ENCODE measurements at places on chromosomes 1 and 21.

GRCh38 chr1:81937791-81938450, 137.2 kb downstream of the ADGRL2 start:
- no peak for DNase-seq

GRCh38 chr1:196462086-196462485, 146.2 kb downstream of the KCNT2 start:
- no peak for DNase-seq

DNA sequence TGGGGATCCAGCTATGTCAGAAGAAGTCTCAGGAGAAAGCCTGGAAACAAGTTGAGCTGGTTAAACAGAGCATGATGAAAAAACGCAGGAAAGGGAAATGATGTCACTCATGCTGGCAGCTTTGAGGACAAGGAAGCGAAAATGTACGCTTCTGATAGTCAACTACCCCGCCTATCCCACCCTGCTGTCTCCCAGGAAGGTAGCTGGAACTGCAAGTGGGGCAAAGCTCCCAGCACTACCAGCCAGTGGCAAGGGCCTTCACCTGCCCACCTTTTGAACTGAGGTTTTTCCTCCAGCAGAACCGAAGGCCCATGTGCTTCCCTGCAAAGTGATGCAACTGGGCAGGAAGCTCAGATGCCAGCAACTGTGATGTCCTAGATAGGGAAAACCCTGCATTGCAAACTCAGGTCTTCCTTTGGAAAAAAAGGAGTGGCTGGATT, 6.3 kb upstream of the IL20 start:
- DNase-seq, result no peak

- DNase-seq, result no peak
Observed at GRCh38 chr1:20603504-20604464, 14.9 kb downstream of the CDA start.

DNA sequence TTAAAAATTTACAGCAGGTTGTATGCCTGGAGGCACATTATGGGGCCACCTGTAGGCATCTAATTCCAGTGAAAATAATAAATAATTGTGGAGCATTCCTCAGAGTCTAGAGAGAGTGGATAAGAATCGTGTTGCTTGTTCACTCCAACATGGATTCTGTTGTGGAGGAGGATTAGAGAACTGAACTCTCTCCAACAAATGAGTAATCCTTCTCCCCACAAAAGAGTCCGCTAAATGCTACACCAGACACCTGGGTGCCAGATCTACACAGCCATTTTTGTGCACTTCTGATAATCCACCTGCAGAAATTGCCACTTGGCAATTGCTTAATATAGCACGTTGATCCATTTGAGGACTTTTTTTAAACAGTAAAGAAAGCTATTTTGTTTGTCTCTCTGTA, 113.7 kb upstream of the DPYD start:
- no peak for DNase-seq

- DNase-seq, result no peak
Observed at GRCh38 chr1:215557992-215558626, 9.0 kb upstream of the KCTD3 start.

DNA sequence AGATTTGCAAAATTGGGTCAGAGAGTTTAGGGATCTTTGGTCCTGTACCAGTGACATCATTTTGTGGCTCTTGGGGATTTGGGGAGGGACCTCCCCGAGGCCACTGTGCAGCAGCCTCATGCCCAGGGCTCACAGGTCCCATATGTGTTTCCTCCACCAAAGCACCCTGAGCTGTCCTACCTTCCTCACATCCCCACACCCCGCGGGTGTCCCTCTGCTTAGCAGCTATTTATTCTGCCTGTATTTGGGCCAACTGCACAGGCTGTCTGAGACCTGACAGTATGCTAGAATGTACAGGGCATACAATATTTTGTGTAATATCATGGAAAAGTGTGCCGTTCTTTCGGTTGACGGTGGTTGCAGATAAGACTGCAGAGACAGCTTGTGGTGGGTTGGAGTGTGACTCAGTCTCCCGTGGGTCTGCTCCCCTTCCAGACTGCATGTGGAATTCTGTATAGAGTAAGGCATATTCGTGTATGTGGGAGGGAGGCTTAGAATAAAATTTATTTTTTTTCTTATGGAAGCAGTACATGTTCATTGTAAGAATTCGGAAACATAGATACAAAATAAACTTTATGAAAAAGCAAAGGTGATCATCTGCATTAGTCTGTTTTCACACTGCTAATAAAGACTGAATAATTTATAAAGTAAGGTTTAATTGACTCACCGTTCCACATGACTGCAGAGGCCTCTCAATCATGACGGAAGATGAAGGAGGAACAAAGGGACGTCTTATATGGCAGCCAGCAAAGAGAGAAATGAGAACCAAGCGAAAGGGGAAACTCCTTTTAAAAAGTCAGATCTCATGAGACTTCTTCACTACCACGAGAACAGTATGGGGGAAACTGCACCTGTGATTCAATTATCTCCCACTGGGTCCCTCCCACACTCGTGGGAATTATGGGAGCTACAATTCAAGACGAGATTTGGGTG, 84.4 kb downstream of the ADARB1 start:
- no peak for DNase-seq

GRCh38 chr1:118826669-118827068, 161.5 kb downstream of the TBX15 start:
- DNase-seq, result no peak

DNA sequence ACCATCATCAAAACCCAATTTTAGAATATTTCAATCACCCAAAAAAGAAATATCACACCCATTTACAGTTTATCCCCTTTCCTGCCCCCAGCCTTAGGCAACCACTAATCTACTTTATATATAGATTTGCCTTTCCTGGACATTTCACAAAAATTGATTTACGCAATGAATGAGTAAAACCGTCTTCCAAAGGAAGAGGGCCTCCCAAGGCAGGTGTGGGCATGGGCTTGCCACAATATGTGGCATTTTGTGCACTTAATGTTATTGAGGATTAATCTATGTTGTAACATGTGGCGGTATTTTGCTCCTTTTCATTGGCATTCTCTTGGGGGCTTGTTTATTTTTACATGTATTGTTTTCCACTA, 11.8 kb upstream of the BMP8B start:
- no peak for DNase-seq

- no peak for DNase-seq
Observed at GRCh38 chr21:44948426-44949120, 8.7 kb downstream of the SLX9 start.

DNA sequence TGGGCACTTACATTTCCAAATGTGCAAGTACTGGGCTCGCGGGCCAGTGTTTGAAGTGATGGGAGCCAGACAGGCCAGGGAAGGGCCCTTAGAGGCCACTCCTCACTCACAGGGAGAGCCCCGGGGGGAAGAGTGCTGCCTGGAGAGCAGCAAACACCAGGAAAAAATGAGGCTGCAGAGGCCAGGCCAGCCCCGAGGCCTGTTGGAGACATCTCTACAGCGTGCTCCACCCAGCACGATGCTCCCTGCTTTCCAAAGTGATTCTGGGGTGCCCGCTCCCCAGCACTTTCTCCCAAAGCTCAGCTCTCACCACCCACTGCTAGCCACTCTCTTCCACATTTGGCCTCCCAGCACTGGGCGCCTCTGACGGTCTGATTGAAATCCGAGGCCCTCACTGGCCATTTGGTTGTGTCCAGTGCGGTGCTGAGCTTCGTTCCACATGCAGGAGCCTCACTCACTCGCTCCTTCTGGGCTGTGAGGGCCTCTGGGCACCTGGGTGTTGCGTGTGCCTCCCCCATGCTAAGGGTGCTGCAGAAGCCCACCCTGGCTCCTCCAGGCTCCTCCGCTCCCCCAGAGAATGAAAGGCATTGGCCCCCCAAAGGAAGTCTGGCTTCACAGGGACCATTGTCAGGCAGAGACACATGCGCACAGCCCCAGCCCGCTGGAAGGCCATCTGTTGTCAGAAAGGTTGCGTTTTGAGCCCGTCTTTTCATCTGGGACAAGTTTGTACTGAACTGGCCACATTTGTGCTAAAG, 385.4 kb upstream of the VAMP3 start:
- no peak for DNase-seq

DNA sequence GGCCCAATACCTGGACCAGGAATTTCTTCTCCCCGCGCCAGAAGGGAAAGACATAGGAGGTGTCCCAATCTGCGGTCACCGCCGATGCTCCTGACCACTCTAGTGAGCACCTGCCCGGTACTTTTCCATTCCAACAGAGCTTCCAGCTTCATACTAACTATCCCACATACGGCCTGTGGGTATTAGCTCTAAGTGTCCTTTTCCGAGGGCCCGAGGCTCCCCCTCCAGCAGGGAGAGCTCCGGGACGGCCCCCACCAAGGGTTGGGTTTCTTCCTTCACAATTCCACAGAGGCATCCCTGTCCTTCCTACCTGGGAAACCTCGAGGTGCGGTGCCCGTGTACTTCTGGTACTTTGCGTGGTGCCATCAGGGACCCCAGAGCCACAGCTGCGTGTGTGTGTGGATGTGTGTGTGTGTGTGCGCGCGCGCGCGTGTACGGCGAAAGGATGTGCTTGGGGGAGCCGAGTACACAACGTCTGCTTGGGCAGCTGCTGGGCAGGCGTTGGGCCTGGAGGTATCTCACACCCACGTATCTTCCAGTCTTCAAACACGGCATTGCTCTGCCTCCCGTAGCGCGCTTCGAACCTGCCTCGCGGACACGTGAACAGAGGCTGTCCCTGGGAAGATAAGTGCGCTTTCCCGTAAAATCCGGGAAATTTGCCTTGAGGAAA, 2.4 kb upstream of the SIM2 start:
- no peak for DNase-seq

- DNase-seq, result no peak
Observed at GRCh38 chr1:190906206-190906725, 428.6 kb upstream of the BRINP3 start.

DNA sequence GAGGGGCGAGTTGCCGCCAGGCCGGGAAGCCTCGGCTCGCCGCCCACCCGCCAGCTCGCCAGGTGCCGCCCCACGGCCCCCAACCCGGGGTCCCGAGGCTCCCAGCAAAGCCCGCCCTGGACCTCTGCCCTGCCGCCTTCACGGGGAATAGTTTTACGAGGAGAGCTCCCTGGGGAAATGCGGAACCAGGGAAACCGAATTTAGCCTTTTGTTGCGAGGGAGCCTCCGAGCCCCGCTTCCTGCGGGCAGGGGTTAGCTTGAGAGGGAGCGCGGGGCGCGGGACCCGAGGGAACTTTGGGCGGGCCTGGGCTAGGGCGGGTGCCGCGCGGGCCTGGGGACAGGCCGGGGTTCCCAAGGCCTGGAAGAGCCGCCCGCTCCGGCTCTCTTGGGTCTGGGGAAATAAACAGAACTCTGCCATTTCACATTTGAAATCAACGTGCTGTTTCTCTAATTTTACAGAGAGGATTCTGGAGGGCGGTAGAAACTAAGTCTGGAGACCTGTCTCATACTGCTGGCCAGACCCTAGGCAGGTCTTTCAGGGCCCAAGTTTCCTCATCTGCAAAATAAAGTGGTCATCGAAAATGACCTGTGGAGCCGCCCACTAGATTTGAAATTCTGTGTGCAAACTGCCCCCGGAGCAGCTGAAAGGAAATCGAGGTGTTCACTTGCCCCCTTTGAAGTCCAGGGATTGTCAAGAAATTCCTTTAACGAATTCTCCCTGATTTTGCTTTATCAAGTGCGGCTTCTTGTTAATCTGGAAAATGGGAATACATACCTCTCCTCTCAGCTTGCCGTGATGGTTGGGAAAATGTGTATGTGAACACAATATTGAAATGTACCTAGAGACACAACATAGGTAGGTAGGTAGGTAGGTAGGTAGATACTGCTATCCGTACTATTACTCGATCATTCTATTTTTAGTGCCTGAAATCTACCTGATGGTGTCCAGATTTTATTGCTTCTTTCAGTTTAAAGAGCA, 749 bp upstream of the GLUL start:
- no peak for DNase-seq

DNA sequence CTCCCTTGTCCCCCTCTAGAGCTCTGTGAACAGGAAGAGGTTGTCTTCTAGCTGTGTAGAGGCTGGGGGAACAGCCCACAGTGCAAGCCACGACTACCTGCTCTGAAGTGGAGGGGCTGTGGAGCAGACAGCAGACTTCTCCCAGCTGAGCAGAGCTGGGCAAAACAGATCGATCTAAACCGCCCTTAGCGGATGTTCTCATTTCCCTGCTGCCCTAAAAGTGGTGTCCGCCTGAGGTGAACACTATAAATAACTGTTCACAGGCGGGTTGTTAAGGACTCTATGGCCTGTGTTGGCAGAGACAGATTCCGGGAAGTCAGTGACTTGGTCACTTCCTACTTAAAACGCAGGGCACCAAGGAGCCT, 203.2 kb downstream of the RHOU start:
- DNase-seq, result no peak

DNA sequence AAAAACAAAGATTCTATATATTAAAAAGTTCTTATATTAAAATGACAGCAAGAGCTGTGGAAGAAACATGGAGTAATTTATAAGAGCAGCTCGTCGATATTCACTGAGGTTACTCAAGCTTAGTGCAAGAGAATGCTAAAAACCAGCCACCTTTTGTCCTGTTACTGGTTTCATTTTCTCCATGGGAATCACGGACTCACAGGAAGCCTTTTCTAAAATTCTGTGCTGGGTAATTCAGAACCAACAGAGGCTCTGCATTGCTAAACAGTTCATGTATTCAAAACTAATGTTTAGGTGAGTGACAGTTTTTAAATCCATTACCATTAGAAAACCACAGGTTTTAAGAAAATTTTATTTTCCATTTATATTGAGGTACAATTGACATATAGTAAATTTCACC, 147.8 kb upstream of the MAP1LC3C start:
- DNase-seq, result no peak

DNA sequence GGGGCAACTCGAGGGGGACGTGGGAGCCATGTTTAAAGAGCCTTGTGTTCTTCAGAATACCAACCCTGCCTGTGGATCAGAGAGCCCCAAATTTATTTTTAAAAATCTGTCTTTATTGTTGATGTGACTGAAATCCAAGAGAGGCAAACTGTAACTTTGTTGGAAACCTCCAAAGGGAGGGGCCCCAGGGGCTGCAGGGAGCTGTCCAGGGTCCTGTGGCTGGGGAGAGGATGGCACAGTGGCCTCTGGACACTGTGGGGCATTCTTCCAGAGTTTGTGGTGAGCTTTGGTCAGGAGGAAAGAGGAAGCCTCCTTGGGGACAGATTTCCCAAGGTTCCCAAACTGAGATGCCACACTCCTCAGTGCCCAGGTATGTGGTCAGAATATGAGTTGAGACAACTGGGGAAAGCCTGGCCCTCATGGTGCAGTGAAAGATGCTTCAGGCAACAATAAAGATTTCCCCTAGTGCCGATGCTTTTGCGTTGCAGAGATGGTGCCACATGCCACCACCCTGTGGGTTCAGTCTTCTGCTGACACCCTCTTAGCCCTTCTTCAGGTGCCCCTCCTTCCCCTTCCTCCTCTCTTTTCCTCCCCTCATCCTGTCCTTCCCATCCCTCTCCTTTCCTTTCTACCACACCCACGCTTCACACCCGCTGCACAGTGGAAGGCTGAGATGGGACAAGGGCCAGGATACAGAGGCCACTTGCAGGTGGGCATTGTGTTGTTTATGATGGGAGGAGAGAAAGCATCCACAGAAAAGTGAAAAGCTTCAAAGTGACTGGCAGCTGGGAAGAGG, 122.1 kb downstream of the UCK2 start:
- DNase-seq, result no peak

- DNase-seq, result peak; percentile 48
Observed at GRCh38 chr1:207861442-207862177, 49.3 kb downstream of the CD34 start.

All from activated CD4-positive, alpha-beta T cell treated with anti-CD3 and anti-CD28 coated beads, Interleukin-2, Interleukin-4, amounts not matched to agents 100 ng/mL and 50 ng/mL, durations not matched to agents 16 hours and 8 hours (primary cell).